ENCODE measurements at places on chromosomes 5 and 9.

GRCh38 chr5:179620293-179620692 is 3.2 kb downstream of the HNRNPH1 start:
- H3K4me1 ChIP-seq: peaks cover 60% of the 10 kb centered on the region
- no peaks in the 10 kb centered on the region for H3K27me3 ChIP-seq
- DNase-seq: no peak
- peak overlapping the region; percentile 98 for H3K4me3 ChIP-seq
- peak overlapping the region; percentile 99 for H3K27ac ChIP-seq

DNA sequence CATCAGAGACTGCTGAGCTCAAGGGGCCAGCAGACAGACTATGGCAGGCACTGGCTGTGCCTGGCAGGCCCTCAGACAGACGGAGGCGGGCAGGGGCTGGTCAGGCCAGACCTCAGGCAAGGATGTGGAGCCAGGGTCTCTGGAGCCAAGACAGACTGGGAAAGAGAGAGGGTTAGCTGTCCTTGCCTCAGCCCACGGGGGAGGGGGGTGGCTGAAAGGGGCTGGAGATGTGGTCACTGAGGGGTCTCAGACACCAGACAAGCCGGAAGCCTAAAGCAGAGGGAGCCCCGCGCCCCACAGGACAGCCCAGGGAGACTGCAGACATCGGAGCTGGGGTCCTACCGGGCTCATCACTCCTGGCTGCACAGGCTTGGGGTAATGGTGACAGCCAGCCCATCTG is 141.2 kb upstream of the FOXD4L5 start:
- H3K27ac ChIP-seq: no peak overlapping the region
- H3K27me3 ChIP-seq: no peaks in the 10 kb centered on the region
- no peak for DNase-seq
- H3K4me3 ChIP-seq: no peak overlapping the region
- peaks cover 8% of the 10 kb centered on the region for H3K36me3 ChIP-seq

DNA sequence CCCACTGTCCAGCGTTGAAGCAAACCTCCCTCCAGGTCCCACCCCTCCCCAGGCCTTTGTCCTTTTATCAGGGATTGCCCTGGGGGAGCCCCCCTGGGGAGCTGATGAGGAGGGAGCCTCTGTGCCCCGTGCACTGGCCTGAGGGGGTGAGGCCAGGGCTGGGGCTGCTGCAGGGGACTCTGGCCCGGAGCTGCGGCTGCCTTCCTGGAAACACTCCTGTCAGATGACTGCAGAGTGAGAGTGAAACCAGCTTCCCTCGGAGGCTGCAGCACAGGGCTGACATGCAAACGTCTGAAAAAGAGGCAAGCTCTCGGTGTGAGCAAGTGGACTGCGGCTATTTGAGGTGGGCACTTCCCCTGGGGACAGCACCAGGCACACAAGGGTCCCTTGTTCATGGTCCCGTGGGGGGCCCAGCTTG is 4.6 kb upstream of the TRAF2 start:
- peaks cover 6% of the 10 kb centered on the region for H3K36me3 ChIP-seq
- H3K4me3 ChIP-seq: peak overlapping the region; percentile 76
- H3K27ac ChIP-seq: peak overlapping the region; percentile 95

DNA sequence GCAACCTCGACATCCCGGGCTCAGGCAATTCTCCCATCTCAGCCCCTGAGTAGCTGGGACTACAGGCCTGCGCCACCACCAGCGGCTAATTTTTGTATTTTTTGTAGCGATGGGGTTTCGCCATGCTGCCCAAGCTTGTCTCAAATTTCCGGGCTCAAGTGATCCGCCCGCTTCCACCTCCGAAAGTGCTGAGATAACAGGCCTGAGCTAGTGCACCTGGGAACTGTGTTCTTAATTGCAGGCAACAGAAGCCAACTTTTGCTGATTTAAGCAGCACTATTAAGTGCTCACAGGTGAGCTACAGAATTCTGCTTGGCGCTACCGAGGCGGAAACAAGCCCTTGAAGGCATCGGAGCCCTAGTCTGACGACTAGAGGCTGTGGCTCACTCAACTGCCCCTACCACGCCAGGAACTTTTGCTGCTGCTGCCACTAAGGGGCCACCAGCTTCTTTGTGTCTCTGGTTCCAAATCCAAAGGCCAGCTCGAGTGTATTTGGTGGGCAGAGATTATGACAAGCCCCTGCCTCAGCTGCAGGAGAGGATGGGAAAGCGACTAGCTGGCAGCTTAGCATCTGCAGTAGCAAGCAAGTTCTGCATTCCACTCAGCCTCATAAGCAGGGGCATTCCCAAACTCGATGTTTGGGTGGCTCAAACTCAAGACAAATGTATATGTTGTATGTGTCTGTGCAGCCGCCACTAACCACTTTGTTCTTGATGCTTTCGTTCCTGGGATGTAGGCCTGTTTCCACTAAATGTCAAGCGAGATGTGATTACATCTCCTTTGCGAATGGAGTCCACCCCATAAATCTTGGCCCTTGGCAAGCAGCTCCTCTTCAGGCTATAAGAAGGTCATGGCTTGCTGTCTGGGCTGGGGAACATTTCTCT is 10.6 kb upstream of the HMCN2 start:
- no peak overlapping the region for H3K4me3 ChIP-seq
- H3K27me3 ChIP-seq: peaks cover 12% of the 10 kb centered on the region
- H3K27ac ChIP-seq: no peak overlapping the region
- H3K36me3 ChIP-seq: no peaks in the 10 kb centered on the region

- no peak for DNase-seq
- H3K36me3 ChIP-seq: no peaks in the 10 kb centered on the region
- H3K27me3 ChIP-seq: no peaks in the 10 kb centered on the region
- no peak overlapping the region for H3K27ac ChIP-seq
- peaks cover 46% of the 10 kb centered on the region for H3K4me1 ChIP-seq
- no peak overlapping the region for H3K4me3 ChIP-seq
These were observed 59.6 kb downstream of the ARHGAP26 start for GRCh38 chr5:142829801-142830220.

DNA sequence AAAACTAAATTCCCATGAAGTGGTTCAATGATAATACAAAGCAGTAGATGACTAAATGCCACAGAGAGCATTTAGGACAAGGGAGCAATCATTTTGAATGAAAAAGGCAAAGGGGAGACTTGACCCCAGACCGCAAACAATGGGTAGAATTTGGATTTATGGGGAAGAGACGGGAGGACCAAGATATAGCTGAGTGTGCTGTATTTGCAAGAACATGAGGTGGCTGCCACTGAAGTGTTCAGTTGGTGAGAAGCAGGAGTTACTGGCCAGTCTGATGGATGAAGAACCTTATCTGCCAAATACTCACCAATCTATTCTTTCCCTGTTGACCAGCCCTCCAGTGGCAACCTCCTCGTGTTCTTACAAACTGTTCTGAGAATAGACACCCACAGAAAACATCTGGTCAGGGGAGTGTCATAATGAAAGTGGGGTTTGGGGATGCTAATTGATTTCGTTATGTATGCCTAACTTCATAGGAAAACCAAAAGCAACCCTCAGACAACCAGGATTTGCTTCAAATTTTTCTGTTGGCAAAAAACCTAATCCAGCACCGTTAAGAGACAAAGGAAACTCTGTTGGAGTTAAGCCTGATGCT is 19.8 kb downstream of the TDRD7 start:
- no peak overlapping the region for H3K4me3 ChIP-seq
- H3K4me1 ChIP-seq: peaks cover 5% of the 10 kb centered on the region
- H3K36me3 ChIP-seq: peaks cover 18% of the 10 kb centered on the region
- no peak for DNase-seq
- H3K27ac ChIP-seq: no peak overlapping the region

- DNase-seq: no peak
- no peak overlapping the region for H3K27ac ChIP-seq
- H3K4me3 ChIP-seq: no peak overlapping the region
- no peaks in the 10 kb centered on the region for H3K27me3 ChIP-seq
These were observed 319.7 kb downstream of the NFIB start for GRCh38 chr9:13994240-13994639.

GRCh38 chr5:32942225-32942989 is 231.3 kb downstream of the NPR3 start:
- H3K4me3 ChIP-seq: no peak overlapping the region
- no peaks in the 10 kb centered on the region for H3K4me1 ChIP-seq
- H3K36me3 ChIP-seq: no peaks in the 10 kb centered on the region
- no peak overlapping the region for H3K27ac ChIP-seq

DNA sequence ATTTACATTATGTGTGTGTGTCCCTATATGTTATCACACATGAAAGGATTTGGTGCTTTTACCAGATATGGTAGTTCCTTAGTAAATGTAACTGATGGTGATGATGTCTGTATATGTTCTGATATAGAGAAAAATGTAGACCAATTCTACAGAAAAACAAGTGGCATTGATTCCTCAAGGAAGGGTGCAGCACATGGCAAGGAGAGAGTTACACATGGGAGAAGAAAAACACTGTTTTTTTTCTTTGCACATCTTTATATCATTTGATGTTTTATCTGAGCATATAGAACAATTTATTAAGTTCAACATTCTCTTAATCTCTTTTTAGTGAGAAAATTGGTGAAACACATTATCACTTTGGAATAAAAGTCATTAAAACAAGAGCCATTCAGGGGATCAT is 535.0 kb upstream of the KLF4 start:
- no peak overlapping the region for H3K4me3 ChIP-seq
- no peaks in the 10 kb centered on the region for H3K27me3 ChIP-seq
- DNase-seq: no peak
- H3K27ac ChIP-seq: no peak overlapping the region

All from activated CD4-positive, alpha-beta memory T cell treated with anti-CD3 and anti-CD28 coated beads for 36 hours (primary cell).